ENCODE measurements at places on chromosomes 12 and 14.
A peak's percentile ranks its signal among the peaks of the same experiment; 100 is the strongest.

- DNase-seq, result no peak
Observed at GRCh38 chr14:96811985-96812667, 14.9 kb downstream of the VRK1 start.

DNA sequence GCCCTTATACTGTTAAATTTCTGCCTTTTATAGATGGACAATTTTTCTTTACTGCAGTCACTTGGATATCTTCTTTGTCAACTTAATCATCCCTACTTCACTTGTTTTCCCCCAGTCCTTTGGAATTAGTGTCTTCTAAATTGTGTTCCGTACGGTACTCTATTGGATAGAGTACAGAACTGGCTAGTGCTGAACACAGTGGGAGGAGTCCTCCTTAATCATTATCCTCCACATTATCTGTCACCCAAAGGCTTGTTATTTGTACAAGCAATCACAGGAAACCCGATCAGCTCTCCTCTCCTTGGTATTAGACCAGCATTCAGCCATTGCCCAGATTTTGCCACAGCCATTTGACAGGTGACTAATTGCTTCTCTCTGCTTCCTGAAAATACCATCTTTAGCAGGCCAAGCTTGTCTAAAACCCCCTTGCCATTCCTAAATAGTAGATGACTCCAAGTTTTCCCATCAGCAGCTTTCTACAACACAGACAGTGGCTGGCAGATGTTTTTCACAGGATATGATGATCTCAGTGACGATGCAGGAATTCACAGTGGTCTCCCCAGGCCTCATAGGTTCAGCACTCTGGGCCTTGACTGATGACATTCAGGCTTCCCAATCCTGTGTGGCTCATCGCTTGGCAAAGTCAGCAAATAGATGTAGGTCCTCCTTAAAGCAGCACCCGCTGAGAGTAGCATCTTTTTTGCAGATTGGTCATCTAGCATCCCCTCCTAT is 216.0 kb upstream of the RGS6 start:
- no peak for DNase-seq

DNA sequence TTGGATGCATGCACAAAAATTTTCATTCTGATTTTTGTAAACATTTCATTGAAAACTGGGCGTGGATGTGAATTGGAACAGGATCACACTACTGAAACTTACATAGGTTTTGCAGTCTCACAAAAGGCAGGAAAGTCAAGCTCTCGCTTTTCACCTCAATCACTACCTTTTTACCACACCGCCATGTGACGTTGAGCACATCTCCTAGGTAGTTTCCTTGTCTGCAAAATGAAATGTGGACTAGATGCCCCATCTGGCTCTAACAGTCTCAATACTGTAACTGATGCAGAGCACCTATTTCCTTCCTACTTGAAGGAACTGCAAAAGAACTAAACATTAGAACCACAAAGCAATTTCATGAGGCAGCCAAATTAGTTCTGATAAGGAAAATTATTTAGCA is 4.4 kb upstream of the YY1 start:
- DNase-seq, result no peak

DNA sequence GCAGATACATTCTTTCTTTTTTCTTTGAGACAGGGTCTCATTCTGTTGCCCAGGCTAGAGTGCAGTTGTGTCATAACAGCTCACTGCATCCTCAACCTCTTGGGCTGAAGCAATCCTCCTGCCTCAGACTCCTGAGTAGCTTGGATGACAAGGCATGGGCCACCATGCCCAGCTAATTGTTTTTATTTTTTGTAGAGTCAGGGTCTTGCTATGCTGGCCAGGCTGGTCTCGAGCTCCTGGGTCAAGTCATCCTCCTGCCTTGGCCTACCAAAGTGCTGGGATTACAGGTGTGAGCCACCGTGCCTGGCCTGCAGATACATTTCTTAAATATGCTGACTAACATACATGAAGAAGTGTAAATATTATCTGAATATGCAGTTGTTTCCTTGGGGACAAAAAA is 115.8 kb downstream of the HECTD4 start:
- no peak for DNase-seq

GRCh38 chr12:115049614-115050013 is 365.6 kb upstream of the TBX3 start:
- no peak for DNase-seq

- no peak for DNase-seq
Observed at GRCh38 chr12:113436586-113436985, 14.4 kb downstream of the SDSL start.

- no peak for DNase-seq
Observed at GRCh38 chr12:120668868-120669840, 17.8 kb upstream of the MLEC start.

DNA sequence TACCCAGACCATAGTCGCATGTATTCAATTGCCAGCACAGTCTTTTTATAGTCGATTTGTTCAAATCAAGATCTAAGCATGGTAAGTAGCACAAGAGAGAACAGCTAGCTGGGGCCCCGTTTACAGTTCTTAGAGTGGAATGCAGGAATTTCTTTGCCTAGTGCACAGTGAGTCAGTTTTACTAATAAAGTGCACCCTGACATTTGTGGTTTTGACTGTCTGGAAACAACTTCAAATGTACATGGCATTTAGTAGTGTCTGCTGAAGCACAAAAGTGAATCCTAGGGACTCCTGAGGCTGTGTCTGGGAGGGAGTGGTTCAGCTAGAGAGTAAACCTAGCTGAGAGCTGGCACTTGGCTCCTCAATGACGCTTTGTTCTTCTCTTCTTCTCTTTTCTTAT is 64.9 kb downstream of the TMX1 start:
- no peak for DNase-seq

DNA sequence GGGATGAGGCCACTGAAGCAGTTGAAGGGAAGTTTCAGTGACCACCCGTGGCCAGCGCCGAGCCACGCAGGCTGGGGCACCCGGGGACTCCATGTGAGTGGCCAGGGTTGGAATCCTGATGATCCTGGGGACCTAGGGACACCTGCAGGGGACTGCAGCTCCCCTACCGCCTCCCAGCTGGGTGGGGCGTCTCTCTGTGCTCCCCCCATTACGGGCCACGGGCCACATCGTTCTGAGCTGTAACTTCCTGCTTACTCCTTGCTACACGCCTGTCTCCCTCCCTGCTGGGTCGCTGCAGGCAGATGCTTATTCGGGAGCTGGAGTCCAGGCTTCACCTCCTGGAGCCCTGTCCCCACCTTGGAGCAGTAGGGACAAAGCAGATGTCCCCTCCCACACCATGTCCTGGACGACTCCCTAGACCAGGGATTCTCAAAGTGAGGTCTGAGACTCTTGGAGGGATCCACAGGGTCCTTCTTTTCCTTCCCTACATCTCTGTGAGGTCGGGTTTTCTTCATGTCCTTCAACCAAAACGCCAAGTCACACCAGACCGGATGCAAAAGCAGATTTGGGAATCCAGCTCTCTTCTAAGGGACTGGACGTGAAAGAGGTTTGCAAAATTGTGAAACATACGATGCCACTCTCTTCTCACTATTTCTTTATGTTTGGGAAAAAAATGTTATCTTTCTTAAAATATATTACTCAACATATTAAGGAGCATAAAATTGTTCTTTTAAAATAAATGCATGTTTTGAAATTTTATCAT is 85.9 kb upstream of the NCOR2 start:
- DNase-seq, result no peak

GRCh38 chr12:7146906-7147305 is 16.7 kb downstream of the CLSTN3 start:
- no peak for DNase-seq

GRCh38 chr12:13587721-13588390 is 391.3 kb downstream of the EMP1 start:
- DNase-seq, result no peak

DNA sequence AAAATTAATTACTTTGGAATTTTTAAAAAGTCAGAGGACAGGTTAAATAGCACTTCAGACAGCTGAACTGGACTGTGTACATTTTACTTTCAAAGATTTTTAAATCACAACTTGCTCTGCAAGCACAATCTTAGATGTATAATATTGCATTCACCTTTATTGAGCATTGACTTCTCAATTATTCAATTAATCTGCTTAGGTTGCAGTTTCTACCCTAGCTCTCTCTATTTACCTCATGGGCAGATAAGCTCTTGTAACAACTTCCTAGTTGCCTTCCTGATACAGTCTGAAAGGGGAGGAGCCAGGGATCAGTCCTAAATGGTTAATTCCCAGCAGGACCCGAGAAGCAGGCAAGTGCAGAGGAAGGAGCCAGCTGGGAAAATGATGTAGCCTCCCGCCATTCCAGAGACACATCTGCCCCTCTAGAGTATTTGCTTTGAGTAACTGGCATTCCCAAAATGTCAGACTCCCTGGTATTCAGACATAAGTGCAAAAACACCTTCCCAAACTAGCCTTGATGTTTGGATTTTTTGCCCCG is 302.8 kb downstream of the GALC start:
- no peak for DNase-seq

DNA sequence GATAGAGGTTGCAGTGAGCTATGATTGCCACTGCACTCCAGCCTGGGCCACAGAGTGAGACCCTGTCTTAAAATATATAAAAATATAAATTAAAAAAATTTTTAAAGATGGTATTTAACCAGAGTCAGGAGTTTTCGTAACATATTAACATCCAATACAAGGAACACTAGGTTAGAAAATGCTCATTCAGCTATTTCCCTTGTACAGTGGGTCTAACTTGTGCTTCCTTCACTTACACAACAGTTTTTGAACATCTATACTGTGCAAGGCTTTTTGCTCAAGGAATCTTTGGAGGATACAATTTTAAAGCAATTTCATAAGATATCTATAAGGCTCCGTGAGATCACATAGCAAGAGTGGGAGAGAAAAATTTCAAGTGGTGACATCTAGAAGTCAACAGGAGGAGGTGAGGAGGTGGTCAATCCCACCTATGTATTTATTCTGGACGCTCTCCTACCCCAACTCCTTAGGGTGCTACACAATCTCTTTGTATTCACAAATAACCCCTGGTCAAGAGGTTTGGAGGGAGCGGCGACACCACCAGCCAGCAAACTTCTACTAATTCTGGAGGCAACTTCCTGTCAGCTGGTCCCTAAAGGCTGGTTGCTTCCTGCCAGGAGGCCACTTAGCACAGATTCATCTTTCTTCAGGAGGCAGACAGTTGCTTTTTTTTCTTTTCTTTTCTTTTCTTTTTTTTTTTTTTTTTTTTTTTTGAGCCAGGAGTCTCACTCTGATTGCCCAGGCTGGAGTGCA is 22.2 kb downstream of the DUSP16 start:
- DNase-seq, result no peak

GRCh38 chr12:12158858-12159257 is 88.1 kb downstream of the BCL2L14 start:
- no peak for DNase-seq

GRCh38 chr14:40525314-40525713 is 1081.4 kb upstream of the LRFN5 start:
- no peak for DNase-seq

GRCh38 chr12:126935435-126935834 is 1331.5 kb upstream of the TMEM132C start:
- no peak for DNase-seq

- no peak for DNase-seq
Observed at GRCh38 chr14:101201535-101202151, 298.1 kb upstream of the RTL1 start.

GRCh38 chr12:132095520-132096409 is 48.4 kb downstream of the DDX51 start:
- no peak for DNase-seq

- no peak for DNase-seq
Observed at GRCh38 chr12:6234906-6235305, 34.7 kb downstream of the CD9 start.

GRCh38 chr14:70809225-70810219 is at the start of gene MAP3K9:
Gene MAP3K9 (minus strand): TSS chr14:70809513. CDS start chr14:70809171, 342 bp downstream.
- peak; percentile 97 for DNase-seq

GRCh38 chr12:126198966-126199692 is 1133.9 kb downstream of the AACS start:
- DNase-seq, result no peak

GRCh38 chr12:25101092-25101445 is 93.9 kb downstream of the DNAI7 start:
- DNase-seq, result peak; percentile 29

- no peak for DNase-seq
Observed at GRCh38 chr14:75634848-75635247, 25.8 kb downstream of the ERG28 start.

GRCh38 chr14:64074961-64075612 is 219.1 kb downstream of the ESR2 start:
- DNase-seq, result no peak

DNA sequence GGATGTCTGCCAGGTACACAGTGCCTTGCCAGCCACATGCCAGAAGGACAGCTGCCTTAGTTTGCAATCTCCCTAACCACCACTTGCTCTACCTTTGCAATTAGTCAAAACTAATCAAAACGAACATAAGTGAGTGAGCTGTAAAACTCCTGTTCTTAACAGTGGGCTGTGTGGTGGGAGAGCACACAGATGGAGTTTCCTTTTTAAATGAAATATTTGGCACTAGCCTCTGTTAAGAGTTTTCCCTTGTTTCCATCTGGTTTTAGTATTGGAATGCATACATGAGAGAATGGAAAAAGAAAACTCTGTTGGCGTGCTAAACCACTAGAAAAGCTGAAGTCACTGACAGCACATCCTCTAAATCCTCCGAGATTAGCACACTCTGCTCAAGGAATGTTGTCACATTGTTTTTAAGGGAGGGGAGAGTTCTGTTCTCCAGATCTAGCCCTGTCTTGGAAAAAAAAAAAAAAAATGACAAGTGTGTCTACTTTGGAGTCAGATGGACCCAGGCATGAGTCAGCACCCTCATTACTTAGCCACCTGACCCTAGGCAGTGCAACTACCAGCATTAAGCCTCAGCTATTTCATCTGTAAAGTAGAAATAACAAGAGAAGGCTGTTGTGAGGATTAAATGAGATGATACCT is 83.9 kb downstream of the STXBP6 start:
- no peak for DNase-seq

- DNase-seq, result peak; percentile 87
Observed at GRCh38 chr12:2752676-2753371, 41.9 kb upstream of the FKBP4 start.

GRCh38 chr12:51210690-51211395 is 7.0 kb downstream of the POU6F1 start:
- DNase-seq, result no peak

DNA sequence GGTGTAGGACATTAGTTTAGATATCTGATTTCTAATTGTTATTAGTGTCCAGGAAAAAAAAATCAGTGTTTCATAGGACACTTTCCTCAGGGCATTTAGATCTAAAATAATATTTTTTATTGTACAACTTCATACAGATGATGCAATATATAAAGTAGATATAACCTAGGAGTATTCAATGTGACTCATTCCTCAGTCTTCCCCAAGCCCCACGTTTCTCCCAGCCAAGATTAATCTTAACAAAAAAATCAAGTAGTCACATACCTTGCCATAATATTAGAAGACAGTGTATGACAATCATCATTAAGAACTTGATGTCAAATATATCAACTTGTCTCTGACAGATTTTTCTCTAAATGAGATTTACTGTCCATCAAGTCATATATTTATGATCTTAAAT is 37.1 kb downstream of the PPFIA2 start:
- no peak for DNase-seq

- DNase-seq, result no peak
Observed at GRCh38 chr12:50322206-50322605, 38.9 kb upstream of the LIMA1 start.

DNA sequence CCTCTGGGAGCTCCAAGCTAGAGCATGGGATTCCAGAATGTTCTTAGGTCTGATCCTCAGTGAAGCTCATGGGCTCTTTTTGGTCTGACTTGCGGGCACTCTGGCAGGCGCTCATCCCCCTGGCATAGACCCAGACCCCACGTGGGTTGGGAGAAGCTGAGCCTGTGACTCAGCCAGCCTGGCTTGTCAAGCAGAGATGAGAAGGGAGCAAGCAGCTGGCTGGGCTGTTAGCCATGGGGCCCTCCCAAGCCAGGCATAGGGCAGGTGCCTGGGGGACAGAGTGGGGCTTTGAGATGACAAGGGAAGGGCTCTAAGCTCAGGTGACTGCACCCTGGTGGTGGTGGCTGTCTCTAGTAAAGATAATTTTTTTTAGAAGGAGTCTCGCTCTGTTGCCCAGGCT is 80.3 kb upstream of the NOS1 start:
- no peak for DNase-seq

Measured in GM10248 (cell line).